ENCODE measurements at places on chromosomes 3 and 15. TPM values are rescaled to one million over a fixed set of nuclear protein-coding genes. Genes with fewer than 3 reads are reported as not detected.

- DNase-seq, result no peak
Measured at GRCh38 chr3:38575279-38575843, 74.1 kb downstream of the SCN5A start.

DNA sequence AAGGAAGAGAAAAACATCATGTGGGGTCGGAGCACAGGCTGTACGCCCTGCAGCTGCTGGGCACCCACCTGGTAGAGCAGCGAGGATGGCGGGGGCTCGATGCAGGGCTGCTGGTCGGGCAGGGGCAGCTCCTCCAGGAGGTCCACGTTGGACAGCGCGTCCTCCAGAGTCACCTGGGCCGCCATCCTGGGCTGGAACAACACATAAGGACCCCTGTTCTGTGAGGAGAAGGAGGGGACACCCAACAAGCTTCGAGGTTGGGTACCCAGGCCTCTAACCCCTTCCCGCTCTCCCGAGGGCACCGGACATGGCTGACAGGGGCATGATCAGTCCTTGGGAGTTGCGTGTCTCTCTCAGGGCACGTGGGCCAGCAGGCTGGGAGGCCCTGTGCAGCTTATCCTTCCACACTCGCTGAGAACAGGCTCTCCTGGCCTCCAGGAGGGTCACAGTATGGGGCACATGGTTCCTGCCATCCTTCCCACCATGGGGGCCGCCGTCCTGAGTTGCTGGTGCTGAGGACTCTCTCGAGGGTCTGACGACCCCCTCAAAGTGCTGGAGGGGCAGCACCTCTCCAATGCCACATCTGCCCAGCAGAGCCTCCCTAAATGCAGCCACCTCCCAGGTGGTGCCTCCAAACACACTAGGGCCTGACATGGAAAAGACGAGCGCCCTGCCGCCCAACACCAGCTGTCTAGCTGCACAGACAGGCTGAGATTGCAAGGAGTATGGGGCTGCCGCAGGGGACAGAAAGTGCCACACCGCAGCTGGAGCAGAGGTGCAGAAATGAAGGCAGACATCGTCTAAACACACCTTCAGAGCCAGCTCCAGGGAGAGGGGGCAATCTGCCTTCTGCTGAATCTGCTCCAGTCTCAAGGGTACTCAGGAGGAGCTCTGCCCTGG, 32.8 kb downstream of the CYFIP1 start:
- DNase-seq, result no peak

GRCh38 chr3:32841867-32842470, 24.2 kb downstream of the TRIM71 start:
- DNase-seq, result no peak

DNA sequence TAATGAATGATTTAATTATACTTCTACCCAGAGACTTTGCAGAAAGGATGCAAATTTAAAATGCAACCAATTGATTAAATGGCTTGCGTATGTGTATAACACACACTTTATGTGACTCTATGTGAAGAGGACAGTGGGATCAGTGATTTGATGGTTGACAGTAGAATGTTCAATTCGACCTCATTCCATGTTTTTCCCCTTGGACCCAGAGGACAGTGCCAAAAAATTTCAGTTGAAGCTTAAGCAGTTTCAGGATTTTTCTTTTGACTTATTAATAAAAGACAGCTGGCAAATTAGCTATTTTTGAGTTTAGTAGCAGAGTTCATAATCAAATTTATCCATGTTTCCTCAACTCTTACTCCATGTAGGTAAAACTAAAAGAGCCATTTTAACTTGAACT, 742.4 kb upstream of the NR2F2 start:
- no peak for DNase-seq

GRCh38 chr3:129599607-129600006, 6.9 kb downstream of the PLXND1 start:
- DNase-seq, result peak; percentile 76

DNA sequence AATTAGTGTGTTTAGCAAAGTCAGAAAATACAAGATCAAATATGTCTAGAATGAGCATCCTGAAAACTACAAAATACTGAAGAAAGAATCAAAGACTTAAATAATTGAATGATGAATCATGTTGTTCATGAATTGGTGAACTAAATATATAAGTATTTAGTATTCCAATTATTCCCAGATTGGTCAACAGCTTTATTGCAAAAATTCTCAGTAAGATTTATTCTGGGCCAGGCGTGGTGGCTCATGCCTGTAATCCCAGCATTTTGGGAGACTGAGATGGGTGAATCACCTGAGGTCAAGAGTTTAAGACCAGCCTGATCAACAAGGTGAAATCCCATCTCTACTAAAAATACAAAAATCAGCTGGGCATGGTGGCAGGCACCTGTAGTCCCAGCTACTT, 250.0 kb upstream of the NECTIN3 start:
- DNase-seq, result no peak

GRCh38 chr3:113771993-113772392, 25.2 kb downstream of the ATP6V1A start:
- DNase-seq, result no peak

DNA sequence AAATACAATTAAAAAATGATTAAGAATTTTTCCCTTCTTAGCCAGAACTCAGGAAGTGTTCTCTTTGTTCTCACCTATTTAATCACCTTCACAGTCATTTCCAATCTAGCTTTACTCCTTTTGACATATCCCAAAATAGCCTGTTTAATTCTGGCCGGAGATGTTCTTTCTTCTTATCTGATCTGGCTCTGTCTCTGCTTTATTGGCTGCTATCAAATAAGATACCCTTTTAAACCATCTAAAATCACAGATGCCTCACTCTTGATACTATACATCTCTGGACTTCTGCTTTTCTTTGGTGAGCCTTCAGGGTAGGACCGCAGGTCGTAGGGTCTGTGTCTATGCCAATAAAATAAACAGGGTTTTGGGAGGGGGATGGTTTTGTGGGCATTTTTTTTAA, 319.2 kb upstream of the SEMA6D start:
- DNase-seq, result no peak

- DNase-seq, result no peak
Measured at GRCh38 chr15:39413558-39413957, 167.3 kb upstream of the THBS1 start.

DNA sequence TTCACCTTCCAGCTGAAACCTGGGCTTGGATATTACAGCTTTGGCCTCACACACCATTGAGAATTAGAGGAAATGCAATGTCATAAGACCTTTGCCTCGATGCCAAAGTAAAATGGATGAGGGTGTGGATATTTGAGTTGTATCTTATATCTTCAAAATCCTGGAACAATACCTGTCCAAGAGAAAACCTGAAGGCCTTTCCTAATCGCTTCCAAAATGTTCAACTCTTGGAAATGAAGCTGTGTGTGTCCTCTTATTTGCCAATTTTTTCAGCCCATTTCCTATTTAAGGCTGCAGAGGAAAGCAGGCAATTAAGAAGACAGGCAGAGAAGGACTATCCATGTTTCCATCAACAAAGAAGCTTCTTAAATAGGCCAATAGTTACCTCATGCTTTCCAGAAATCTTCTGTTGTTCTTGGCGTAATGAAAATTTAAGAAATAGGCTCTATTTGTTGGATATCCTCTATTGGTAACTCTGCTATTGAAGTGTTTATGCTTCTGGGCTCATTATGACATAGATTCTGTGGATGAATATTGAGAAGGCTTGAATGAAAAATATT, 99.5 kb upstream of the ZBTB20 start:
- no peak for DNase-seq

DNA sequence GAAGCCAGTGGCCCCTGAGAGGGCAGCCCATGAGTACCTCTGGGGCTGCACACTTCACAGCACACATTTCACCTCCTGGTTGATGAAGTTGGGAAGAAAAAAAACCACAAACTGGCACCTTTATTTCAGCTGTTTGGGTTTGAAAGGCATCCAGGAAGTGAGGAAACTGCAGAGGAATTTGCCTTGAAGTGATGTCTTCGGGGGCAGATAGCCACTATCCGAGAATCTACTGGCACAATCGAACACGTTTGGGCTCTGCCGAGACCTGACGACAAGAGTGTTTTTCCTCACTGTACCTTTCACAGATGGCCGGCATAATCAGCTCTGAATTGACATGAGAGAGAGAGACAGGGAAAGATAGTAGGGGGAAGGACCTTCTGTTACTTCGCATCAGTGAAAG, 59.7 kb downstream of the LRIG1 start:
- DNase-seq, result no peak

- DNase-seq, result peak; percentile 67
Measured at GRCh38 chr15:75713338-75713895, 769 bp upstream of the CSPG4 start.

GRCh38 chr15:99305761-99306505, 54.7 kb downstream of the LRRC28 start:
- DNase-seq, result peak; percentile 66

DNA sequence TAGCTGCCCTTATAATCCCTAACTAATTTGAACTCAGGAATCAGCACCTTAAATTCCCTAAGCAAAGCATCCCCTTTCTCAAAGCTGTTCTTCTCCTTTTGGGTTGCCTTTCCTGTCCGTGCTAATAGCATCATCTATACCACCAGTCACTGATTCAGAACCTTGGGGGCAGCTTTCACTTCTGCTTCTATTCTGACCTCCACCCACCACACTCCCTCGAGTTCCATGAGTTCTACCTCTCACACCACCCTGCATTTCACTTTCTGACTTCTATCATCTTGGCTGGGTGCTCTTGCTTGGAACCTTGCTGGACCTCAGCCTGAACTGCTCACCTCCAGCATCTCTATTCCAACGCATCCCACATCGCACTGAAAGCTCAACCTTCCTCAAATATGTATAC, 55.4 kb upstream of the KCNMB2 start:
- DNase-seq, result no peak

DNA sequence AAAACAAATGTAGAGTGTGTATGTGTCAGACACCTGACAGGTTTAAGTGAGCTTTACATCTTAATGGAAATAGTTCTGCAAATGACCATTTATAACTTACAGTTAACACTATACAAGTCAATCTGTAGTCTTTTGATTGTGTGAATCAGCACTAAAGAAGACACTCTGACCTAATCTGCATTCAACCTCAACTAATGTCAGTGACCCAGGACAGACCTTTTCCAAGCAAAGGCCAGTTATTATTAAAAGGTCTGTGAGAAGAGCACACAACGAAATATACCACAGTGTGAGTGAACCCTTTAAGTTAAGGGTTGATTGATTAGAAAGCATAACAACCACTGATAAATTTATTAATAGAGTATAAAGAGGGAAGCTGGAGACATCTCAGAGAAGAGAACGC, 761.9 kb upstream of the LMCD1 start:
- no peak for DNase-seq

DNA sequence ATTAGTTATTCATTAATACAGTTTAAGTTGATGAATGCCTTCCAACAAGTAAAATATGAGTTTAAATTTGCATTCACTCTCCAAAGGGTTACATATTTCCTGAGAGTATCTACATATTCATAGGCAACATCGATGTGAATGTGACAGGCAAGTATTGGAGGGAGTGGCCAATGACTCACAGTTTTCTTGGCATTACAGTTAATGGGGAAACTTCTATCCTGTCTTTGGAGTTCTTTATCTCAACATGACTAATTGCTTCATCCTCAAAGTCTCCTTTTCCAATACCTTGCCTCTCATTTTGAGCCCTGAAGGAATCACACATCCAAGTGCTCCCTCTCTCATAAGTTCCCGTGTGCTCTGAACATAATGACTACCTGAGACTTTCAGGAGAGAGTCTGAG, 439.7 kb upstream of the FRG2C start:
- no peak for DNase-seq

GRCh38 chr3:32852146-32852545, 34.3 kb downstream of the TRIM71 start:
- DNase-seq, result no peak

DNA sequence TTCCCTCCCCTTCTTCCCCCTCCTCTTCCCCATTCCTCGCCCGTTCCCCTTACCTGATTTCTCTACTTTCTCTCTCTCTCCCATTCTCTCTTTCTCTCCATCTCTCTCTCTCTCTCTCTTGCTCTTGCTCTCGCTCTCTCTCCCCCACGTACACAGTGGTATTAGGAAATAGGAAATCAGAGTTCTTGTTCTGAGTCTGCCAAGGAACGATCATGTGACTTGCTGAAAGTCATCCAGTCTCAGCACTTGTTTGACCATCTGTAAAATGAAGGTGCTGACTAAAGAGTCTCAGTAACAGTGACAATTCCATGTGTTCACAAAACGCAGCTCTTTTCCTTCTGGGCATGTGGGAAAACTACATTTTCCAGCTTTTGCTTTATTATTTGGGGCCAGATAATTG, 445.0 kb upstream of the TGFBR2 start:
- DNase-seq, result peak; percentile 34

DNA sequence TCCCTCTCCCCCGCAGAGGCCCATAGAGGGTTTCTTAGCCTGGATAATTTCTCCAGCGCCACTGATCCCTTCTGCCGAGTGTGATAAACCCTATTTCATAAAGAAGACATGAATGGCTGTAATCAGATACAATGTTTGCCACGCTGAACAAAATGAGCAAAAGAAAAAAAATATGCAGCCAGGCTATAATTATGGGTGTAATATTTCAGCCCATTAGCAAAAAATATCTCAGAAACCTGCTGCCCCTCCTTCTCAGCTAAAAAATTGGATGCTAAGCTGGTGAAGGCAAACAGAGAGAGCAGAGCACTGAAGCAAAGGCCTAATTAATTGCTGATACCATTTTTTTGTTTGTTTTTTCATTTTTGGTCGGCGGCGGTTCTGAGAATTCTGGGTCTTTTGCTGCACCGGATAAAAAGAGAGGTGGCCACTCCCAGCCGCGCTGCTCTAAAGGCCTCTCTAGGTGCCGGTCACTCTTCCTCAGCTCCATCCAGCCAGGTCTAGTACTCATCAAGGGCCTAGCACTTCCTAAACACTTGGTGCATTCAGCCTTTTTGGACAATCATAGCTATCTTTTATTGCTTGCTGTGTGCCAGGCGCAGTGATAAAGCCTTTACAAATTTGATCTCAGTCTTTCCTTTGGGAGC, 128.7 kb upstream of the TLE3 start:
- no peak for DNase-seq

GRCh38 chr3:43415088-43415487, 128.7 kb downstream of the SNRK start:
- DNase-seq, result no peak

DNA sequence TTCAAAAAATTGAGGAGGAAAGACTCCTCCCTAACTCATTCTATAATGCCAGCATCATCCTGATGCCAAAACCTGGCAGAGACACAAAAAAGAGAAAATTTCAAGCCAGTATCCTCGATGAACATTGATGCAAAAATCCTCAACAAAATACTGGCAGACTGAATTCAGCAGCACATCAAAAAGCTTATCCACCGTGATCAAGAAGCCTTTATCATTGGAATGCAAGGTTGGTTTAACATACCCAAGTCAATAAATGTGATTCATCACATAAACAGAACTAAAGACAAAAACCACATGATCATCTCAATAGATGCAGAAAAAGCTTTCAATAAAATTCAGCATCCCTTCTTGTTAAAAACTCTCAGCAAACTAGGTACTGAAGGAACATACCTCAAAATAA, 24.2 kb upstream of the CAPN3 start:
- DNase-seq, result no peak

Gene TUSC7
- total RNA-seq, result not detected

Gene RARRES1
- total RNA-seq, result 3.5 TPM

Gene GPR176
- total RNA-seq, result 4.1 TPM

Gene FETUB
- total RNA-seq, result 0.14 TPM

Gene P2RY14
- total RNA-seq, result 2.2 TPM

Gene UROC1
- total RNA-seq, result not detected

Gene KY
- 15.8 TPM for total RNA-seq

Gene ZNF860
- 0.12 TPM for total RNA-seq

All from heart left ventricle (tissue), 16 donors.